Amniotic stem cell (primary cell): ENCODE measurements at places on chromosomes 11 and 22.
A peak's percentile ranks its signal among the peaks of the same experiment; 100 is the strongest.

DNA sequence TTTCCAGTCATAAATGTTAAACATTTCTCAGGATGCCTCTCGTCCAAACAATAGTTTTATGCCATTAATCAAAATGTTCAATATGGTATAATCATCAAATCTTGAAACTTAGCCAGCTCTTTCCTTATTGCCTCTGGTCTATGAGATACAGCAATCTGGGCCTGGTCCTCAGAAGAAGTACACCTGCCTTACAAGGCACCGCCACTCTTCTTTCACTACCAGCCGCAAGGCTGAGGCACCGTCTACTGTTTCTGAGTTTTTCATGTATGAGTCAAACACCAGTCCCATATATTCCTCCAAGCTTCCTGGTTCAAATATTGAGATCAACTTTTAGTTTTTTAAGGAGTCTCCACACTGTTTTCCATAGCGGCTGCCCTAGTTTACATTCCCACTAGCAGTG, 600.6 kb upstream of the FAT3 start:
- no peak for DNase-seq

- DNase-seq: no peak
Measured at GRCh38 chr11:27161071-27161470, 120.5 kb downstream of the BBOX1 start.

GRCh38 chr11:57210781-57211180, 26.3 kb downstream of the APLNR start:
- no peak for DNase-seq

DNA sequence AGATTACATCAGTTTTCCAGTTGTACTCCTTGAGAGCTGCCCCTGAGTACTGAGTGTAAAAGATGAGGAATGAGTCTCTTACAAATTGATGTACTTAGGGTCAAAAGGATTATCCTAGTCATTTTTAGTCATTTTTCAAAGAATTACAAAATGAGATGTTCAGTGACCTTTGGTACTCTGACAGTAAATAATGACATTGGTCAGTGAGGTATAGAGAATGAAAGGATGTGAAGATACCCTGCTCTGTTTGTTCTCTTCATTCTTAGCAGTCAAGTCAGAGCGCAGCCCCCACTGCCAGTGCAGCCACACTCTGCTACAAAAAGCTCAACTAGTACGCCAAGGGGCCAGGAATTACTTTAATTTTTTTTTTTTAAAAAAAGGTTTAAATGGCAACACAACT, 4.1 kb upstream of the ESAM start:
- DNase-seq: no peak

- no peak for DNase-seq
Measured at GRCh38 chr11:79045800-79046304, 395.0 kb downstream of the TENM4 start.

DNA sequence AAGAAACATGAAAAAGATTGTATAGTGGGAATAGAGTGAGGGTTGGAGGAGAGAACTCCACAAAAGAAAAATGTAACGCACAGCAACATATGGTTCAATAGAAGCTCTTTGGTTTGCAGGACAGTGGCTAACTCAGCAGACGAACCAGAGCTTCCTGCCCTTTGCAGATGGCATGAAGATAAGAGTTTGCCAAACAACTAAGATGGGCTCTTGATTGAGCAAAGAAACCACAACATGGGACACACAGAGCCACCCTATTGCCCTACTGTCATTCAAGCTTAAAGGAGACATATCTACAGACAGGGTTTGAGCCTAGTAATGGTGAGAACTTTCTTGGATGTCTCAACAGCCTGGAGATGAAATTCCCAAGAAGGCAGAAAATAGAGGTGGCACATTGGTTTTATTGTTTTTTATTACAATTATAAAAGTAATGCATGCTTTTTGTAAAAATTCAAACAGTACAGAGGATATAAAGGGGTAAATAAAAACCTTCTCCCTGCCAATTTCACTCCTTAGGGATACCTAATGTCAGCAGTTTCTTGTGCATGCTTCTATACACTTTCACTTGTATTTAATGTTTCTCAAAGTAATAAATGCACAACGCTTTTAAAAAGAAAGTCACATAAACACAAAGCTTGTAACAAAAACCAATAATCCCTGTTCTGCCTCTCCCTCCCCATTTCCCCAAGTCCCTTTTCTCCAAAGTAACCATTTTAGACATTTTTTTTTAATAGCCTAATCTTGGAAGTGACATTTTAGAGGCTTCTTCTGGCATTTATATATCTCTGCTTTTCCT, 63.7 kb downstream of the COPB1 start:
- DNase-seq: no peak

GRCh38 chr11:132904607-132905006, 627.7 kb downstream of the OPCML start:
- DNase-seq: no peak

DNA sequence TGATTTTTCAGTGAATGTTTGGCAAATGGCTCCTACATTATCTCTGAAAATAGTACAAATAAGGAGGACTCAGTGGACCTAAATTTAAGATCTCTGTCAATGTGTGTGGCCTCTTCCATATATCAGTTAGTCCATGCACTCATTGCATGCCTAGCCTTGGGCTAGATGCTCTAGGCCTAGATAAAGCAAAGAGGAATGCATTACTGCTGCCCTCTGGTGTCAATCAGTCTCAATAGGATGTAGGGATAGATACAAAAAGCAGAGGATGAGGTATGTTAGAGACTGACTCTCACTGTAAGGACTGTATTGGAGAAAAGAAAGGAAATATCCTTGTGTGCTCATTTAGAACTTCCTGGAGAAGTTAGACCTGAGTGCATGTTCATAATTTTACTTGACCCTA, 42.0 kb downstream of the MS4A2 start:
- DNase-seq: no peak

GRCh38 chr11:19220903-19221724, 19.3 kb upstream of the CSRP3 start:
- DNase-seq: no peak

- DNase-seq: peak; percentile 17
Measured at GRCh38 chr11:94120946-94121345, 7.7 kb upstream of the PANX1 start.

DNA sequence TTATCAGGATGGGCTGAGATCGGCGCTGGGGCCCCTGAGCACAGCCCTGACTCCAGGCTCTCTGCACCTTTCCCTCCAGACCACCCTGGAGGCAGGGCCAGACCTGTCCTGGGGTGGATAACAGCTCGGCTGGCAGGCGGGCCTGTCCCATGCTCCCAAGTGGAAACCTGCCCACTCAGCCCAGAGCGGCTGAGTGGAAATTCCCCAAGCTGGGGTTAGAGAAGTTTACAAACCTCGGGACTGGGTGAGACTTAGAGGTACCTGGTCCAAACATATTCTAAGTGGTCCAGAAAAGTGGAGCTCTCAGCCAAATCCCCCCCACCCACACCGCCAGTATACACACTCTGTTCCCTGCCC, 4.8 kb upstream of the FXYD2 start:
- DNase-seq: no peak

DNA sequence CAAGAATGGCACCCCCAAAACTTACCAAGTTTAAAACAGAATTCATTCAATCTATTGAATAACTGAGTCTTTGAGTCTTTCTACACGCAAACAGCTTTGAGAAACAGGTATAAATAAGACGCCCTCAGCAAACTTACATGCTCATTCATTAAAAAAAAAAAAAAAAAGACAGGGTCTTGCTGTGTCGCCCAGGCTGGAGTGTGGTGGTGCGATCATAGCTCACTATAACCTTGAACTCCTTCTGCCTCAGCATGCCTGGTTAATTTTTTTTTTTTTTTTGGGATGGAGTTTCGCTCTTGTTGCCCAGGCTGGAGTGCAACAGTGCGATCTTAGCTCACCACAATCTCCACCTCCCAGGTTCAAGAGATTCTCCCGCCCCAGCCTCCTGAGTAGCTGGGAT, 6.1 kb downstream of the PRR14L start:
- DNase-seq: no peak

DNA sequence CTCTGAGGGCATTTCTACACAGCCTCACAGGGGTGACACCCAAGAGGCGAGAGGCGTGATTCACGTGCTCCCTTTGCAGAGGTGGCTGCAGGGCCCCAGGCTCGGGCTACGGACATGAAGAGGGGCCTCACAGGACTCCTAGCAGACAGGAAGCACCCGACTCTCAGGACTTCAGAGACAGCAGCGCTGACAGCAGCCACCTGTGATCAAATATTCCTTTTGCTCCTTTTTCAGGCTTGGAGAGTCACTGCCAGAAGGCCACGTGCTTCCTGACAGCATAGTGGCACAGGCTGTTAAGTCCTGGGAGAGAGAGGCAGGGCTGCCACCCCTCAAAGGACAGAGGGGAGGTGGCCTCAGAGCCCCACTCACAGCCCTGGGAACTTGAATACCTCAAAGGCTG, 348.9 kb downstream of the CADM1 start:
- no peak for DNase-seq

GRCh38 chr11:77425346-77425745, 48.5 kb downstream of the PAK1 start:
- DNase-seq: no peak

- DNase-seq: no peak
Measured at GRCh38 chr11:98104249-98104648, 916.5 kb upstream of the CNTN5 start.

DNA sequence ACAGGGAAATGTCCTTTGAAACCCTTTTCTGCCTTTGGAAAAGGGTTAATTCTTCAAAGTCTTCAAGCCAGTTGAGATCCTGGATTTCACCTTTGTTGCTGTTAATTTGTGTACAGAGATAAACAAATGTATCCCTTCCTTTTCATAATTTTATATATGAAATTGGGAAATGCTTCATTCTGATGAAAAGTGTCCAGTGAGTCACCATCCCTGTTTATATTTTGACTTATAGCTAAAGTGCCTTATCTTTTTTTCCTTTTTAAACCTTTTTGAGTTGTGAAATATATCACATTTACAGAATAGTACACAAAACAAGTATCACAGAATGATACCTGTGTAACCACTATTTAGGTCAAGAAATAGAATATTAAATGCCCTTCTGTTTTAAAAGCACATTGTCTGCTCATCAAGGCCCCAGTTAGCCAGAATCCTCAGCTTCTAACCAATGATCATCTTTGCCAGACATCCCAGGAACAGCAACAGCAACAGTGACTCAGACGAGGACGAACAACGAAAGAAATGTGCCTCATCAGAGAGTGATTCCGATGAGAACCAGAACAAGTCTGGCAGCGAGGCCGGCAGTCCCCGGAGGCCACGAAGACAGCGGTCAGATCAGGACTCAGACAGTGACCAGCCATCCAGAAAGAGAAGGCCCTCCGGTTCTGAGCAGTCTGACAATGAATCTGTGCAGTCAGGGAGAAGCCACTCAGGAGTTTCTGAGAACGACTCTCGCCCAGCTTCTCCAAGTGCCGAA, 27.3 kb downstream of the CTR9 start:
- no peak for DNase-seq

GRCh38 chr11:112806876-112807275, 154.3 kb upstream of the NCAM1 start:
- no peak for DNase-seq

- no peak for DNase-seq
Measured at GRCh38 chr11:132030896-132031295, 660.5 kb downstream of the NTM start.

DNA sequence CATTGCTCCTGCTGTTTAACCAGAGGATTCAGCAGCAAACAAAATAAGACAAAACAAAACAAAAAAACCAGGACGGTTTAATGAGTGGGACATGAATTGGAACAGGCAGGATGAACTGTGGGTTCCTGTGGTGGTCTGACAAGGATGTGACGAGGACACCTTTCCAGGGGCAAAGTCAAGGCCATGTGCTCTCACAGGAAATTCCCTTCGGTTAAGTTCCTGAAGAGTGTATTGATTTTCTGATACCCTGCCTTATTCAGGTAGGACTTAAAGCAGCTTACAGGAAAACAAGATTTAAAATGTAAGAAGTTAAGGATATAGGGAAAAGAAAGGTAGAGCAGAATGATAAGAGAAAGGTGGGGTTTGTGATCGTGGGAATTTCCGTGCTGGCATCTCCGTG, 8.5 kb upstream of the PLET1 start:
- DNase-seq: no peak

DNA sequence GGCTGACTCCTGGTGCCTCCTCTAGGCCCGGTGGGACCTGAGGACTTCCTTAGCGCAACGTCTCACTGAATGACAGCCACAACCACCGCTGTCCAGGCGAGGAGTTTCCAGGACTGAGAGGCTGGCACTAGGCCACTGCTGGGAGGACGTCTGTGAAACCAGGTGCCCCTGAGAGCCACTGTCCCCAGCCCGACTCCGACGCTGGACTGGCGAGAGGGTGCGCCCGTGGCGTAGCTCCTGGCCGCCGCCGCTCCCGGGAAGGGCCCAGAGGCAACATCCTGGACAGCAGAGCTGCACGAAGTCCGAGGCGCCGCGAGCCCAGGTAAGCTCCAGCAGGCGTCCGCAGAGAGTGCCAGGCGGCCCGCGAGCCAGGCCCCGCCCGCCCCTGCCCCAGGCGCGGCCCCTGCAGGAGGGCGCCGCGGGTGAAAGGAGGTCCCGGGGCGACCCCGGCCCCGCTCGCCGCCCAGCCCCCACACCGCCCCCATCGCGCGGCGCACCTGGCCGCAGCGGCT, 525 bp downstream of the DGCR2 start:
- no peak for DNase-seq

- DNase-seq: no peak
Measured at GRCh38 chr11:130508913-130509312, 60.5 kb downstream of the ADAMTS15 start.
